ENCODE measurements at places on chromosomes 16 and 17.

DNA sequence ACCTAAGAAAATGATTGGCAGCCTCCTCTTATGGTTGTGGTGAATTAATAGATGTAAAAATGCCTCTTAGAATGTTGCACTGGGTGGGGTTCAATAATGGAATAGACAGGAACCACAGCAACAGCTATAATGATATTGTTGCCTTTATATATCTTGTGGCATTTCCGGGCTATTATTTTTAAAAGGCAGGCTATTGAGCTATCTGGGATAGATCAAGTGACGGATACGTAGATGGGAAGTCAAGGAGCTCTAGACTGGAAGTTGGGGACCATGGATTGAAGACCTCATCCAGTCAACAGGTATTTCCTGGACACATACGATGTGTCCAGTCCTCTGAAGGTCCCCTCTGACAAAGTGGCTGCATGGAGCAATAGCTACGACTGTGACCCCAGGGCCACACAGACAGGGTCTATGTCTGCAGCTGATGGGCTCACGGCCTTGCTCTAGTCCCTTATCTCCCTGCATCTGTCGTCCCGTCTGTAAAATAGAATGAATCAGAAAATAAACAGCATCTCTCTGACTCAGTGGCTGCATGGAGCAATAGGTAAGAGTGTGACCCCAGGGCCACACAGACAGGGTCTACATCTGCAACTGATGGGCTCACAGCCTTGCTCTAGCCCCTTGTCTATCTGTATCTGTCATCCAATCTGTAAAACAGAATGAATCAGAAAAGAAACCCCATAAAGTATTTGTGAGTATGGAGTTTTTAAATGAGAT is 117.7 kb upstream of the FOXF1 start:
- DNase-seq: no peak

DNA sequence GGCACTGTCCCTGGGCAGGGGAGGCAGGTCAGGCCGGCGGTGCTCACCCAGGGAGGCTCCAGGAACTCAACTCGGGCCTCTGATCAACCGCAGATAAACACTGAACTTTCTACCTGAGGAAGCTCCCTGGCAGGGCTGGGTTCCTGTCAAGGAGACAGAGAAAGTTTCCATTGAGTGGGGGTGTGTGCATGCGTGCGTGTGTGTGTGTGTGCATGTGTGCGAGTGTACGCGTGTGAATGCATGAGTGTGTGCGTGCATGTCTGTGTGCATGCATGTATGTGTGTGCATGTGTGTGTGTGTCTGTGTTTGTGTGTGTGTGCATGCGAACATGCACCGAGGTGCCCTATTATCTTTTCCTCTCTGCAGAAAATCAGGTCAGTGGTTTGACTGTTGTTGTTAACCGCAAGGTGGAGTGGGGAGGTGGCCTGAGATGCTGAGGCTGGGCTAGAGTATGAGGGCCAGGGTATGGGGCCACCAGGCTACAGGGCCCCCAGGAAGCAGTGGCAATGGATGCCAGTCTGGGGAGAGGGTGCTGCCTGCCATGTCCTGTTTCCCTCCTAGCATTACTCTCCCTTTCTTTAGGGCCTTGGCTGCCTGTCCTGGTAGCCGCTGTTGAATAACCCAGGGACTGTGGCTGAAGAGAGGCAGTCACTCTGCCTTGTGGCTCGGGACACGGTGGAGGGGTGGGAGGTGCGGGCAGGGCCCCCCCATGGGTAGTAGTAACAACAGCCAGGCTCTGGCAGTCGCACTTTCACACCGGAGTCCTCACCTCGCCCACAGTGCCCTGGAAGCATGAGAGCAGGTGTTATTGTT is 24.0 kb downstream of the CCR7 start:
- DNase-seq: peak; percentile 78

GRCh38 chr17:40540448-40540847 is 24.8 kb downstream of the CCR7 start:
- DNase-seq: peak; percentile 84

- no peak for DNase-seq
These were observed 11.0 kb downstream of the TBC1D24 start for GRCh38 chr16:2485811-2486507.

DNA sequence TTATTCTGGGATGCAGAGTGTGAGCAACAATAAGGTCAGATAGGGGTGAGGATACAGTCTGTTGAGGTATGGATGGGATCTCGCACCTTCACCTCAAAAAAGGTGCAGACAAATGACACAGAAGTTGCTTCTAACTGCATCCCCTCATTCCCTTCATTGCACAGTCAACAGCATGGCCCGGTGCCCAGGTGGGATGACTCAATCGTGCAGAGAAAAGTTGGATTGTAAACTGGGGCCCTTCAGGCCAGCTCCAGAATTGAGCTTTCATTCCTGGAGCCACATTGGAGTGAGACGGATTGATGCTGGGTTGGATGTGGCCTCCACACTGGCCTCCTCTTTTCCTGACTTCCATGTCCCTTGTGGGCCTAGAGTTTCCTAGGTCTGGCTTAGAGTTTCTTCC is 977.4 kb downstream of the KCNJ18 start:
- DNase-seq: no peak

GRCh38 chr16:4338125-4338582 is 13.0 kb downstream of the PAM16 start:
- DNase-seq: no peak

GRCh38 chr17:59876107-59876506 is 16.6 kb downstream of the TUBD1 start:
- DNase-seq: no peak

Data from stimulated activated CD4-positive, alpha-beta T cell treated with anti-CD3 and anti-CD28 coated beads, Interleukin-15, amount 100 ng/mL, for 24 hours (primary cell).